Fibroblast of gingiva (primary cell): ENCODE measurements at places on chromosomes 5 and 9.

GRCh38 chr5:1511651-1512540, 11.9 kb downstream of the LPCAT1 start:
- peak; percentile 57 for DNase-seq

- DNase-seq, result peak; percentile 36
Measured at GRCh38 chr5:136037001-136037705, 8.4 kb downstream of the TGFBI start.

GRCh38 chr5:51476431-51476830, 93.2 kb downstream of the ISL1 start:
- no peak for DNase-seq

GRCh38 chr5:39505363-39505762, 80.6 kb upstream of the DAB2 start:
- no peak for DNase-seq

DNA sequence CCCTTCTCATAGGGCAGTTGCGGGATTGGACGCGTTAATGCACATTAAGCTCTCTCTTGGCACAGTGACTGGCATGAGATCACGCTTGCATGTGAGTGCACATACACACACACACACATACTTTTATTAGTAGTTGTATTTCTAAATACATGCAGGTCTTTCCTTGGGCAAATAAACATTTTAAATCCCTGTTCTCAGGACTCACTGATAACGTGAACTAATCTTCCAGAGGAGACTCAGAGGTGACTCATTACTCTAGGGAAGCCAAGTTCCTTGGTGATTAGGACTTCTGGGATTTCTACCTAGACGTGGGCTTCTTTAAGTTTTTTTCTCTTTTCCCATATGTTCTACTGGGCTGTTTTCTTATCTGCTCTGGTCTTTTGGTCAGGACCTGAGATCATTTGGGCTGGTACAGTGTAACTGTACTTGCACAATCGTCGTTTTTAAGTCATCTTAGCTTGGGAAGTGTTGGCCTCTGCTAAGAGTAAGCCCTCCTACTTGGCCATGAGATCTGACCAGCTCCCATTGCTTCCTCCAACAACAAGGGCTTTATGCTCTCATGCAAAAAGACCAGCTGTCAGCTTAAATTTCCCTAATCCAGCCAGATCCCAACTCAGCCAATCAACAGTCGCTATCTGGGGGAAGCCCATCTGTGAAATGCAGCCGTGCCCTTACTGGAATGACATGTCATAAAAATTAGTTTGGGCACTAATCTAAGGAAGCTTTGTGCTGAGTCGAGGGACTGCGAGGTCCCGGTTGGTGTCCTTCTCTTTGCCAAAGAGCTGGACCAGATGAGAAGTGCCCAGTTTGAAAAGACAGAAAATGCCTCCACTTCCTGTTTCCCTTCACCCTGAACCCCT, 176.4 kb upstream of the ANKRD55 start:
- peak; percentile 69 for DNase-seq

DNA sequence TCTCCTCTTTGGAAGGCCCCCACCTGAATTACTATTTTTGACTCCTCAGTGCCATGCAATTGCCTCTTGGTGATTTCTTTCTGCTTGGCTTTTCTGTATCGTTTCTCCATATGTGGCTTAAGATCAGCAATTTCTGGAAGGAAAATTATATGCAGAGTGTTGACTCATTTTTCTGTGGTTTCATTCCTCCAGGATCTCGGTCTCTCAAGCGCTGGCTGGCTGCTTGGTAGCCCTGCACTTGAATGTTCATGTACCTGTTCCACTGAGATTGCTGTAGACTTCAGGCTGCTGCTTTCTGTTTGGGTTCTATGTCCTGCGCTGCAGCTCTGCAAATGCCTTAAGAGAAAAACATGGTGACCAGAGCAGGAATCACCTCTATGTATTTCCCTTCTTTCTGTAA, 77.6 kb downstream of the INIP start:
- DNase-seq, result no peak

- DNase-seq, result peak; percentile 82
Measured at GRCh38 chr5:50595199-50595598, 71.2 kb upstream of the PARP8 start.

DNA sequence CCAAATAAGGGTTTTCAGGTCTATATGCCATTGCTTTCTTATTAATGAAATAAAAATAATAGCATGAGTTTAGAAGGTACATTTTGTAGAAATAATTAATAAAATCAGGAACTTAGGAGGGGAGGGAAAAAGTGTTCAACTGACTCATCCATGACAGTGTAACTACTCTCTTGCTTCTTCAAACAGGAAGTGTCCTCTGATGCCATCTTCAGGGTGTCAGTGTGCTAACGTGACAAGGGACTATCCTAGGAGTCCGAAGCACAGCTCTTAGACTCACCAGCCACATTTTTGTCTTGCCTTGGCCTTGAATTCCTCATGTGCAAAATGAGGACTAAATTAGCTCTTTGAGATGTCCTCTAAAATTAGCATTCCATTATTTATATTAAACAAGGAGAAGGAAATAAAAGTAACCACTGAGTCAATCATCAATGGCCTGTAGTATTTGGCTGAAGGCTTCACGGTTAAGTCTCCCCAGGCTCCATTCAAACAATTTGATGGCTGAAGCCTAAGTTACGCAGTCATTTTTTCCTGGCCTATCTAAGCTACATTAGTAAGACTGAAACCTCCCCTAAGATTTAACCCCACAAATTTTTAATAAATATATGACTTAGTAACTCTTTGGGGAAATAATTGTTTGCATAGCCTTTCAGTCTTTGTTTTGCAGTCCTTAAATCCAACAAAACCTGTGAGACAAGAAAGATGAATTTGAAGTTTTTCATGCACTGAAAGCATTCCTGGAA, 151.1 kb downstream of the ARL15 start:
- DNase-seq, result peak; percentile 15

DNA sequence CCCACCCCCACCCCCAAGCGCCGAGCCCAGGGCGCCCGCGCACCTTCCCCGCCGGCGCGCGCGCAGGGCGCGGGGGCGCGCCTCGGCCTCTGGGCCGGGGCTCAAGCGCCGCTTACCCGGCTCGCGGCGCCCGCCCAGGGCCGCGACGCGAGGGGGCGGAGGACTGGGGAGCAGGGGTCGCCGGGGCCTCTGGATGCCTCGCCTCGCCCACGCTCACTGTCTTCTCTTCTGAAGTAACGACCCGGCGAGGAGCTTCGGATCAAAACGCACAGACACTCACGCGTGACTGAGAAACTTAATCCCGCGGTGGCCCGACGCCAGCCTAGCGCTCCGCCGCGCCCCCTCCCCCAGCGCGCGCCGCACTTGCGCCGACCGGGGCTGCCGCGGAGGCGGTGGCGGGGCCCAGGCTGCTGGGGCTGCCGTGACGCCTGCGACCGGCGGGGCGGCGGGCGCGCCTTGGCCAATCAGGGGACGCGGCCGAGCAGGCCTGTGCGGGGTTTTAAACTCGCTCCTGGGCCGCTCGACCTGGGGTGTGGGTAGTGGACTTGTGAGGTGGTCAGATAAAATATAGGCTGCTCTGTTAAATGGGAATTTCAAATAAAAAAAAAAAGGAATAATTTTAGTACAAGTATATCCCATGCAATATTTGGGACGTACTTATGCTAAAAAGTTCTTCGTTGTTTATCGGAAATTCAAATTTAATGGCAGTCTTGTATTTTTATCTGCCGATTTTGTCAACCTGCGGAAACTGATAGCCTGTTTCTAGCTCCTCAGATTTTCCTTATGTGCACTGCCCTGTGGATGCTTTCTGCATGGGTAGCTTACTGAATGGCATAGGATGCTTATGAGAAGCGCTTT, at the start of gene MPDZ:
Gene MPDZ (minus strand): TSS at position 409 of the 858 bp plus-strand sequence. CDS start 29,377 bp downstream, outside the sequence.
- DNase-seq, result peak; percentile 47

DNA sequence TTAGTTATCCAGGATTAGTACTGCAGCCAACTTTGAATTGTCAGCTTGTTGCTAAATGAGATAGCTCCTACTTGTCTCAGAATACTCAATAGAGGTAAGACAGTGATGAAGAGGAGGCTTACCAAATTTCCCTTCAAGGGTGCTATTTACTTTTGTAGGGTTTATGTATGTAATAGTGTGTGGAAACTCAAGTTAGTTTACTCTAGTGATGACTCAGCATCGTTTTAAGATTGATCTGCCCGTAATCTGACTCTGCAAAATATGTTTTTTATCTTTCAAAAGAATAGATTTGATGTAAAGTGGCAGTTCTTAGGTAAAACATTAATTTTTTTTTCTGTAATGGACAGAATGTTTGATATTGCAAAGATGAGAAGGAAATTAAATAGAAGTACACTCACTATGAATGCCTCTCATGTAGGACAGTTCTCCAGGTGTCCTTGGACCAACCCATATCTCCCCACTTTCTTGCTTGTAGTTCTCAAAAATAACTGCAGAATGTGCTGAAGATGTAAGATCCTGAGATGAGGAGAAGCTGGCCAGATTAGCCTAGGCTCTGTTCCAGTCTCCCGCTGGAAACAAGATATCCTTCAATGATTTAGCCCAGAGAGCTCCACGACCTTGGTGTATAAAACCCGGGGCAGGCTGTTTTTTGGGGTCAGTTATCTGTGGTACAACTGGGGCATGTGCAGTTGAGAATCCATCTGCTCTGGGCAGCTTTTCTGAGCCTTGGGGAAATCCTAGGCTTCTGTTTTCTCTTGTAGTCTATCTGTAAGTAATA, 24.4 kb upstream of the MROH2B start:
- DNase-seq, result no peak

GRCh38 chr9:35619800-35620158, 1.6 kb upstream of the CD72 start:
- no peak for DNase-seq

- DNase-seq, result no peak
Measured at GRCh38 chr5:174720612-174721529, 3.5 kb upstream of the MSX2 start.

GRCh38 chr9:135053133-135053532, 34.3 kb upstream of the OLFM1 start:
- DNase-seq, result no peak

GRCh38 chr9:109036744-109037680, 23.7 kb upstream of the CTNNAL1 start:
- no peak for DNase-seq

- no peak for DNase-seq
Measured at GRCh38 chr5:3392306-3392939, 203.2 kb upstream of the IRX1 start.

DNA sequence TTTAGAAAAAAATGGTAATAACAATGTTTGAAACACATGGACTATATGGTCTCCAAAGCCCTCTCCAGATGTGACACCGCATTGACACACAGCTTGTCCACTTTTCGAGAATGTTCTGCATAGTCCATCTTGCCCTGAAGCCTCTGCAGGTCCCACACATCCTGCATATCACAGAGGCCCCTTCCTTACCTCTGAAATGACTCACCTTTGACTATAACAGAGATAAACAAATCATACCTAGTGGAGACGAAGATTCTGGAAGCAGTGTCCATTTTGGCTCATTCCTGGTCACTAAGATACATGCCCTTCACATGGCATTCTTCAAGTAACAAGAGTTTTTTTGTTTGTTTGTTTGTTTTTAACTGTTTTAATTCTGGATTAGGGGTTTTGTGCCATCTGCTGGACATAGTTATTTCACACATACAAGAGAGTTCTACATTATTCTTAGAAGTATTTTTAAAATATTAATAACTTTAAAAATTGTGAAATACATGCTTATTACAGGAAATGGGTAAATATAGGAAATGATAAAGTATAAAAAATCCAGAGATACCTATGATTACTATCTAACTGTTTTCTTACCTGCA, 5.1 kb downstream of the ARL14EPL start:
- no peak for DNase-seq

GRCh38 chr5:132254321-132254977, 3.0 kb upstream of the PDLIM4 start:
- peak; percentile 44 for DNase-seq

GRCh38 chr5:172634106-172634899, 6.8 kb upstream of the NEURL1B start:
- no peak for DNase-seq

DNA sequence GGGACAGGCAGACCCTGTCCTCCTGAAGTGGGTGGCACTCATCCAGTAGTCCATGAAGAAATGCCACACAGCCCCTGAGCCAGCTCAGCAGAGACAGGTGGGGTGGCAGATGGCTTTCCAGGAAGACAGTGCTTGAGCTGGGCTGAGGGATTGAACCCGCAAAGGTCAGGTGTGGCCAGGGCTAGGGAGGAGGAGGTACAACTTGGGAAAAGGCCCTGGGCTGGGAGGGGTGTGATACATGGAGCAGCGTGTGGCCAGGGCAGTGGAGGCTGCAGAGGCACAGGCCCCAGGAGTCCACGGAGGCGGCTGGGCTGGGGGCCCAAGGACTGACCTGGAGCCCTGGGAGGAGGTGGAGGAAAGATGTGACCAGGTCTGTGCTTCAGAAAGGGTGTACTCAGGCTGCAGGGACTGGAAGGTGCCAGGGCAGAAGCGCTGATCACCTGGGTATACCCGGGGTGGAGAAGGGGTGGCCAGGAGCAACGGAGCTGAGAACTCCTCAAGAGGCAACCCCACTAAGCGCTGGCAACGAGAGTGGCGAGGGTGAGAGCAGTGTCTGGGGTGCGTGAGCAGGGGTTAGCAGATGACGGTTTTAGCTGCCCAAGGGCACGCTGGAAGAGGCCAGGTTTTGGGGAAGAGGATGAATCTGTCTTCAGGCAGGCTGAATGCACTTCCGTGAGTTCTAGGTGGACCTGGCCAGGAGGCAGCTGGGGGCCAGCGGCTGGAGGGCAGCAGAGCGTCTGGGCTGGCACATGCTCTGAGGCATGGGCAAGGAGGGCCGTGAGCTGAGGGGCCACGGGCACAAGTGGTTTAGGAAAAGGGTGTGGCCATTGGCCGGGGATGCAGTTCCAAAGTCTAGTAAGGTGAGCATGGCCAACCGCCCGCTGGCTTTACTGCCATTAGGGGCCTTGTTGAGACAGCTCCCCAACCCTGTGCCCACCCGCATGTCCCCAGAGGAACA, 3.9 kb upstream of the RABL6 start:
- no peak for DNase-seq

DNA sequence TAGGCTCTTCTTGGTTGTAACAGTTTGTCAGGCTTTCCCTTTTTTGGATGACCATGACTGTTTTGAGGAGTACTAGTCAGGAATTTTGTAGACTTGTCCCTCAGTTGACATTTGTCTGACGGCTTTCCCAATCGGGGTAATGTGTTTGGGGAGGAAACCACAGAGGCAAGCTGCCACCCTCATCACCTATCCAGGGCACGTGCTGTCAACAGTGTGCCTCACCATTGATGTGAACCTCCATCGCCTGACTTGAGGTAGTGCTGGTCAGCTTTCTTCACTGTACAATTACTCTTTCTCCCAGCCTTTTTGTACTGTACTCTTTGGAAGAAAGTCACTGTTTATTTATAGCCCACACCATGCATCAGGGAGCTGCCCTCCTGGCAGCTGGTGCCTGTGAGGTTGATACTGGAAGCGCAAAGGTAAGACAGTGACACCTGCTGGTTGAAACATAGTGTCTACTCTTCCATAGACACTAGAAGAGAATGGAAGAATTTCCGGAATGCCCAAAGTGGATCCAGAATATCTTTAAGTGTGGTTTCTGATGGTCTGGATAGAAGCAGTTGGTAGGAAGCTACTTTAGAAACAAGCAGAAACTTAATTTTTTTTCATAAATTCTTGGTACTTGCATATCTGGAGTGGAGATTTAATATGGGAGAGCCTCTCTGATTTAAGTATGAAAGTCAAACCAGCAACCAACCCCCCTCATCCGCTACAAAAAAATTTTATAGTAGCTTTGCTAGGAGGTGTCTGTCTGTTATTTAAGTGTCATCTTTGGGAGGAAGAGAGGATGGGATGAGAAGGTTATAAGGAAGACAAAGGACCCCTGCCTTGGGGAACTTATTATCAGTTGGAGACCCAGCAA, 69.3 kb downstream of the SNX30 start:
- DNase-seq, result peak; percentile 57
